Adrenal gland (tissue), 19 donors: ENCODE measurements at places on chromosomes 6 and 20.

- peaks cover 9% of the 10 kb centered on the region for H3K4me1 ChIP-seq
- no peak for DNase-seq
- no peaks in the 10 kb centered on the region for H3K27me3 ChIP-seq
Observed at GRCh38 chr6:104532462-104532861, 327.3 kb downstream of the HACE1 start.

- peaks cover 46% of the 10 kb centered on the region for H3K36me3 ChIP-seq
- no peak overlapping the region for H3K27ac ChIP-seq
- no peaks in the 10 kb centered on the region for H3K27me3 ChIP-seq
- DNase-seq = no peak
- peaks cover 6% of the 10 kb centered on the region for H3K4me1 ChIP-seq
Observed at GRCh38 chr20:19964289-19965265, 52.6 kb upstream of the NAA20 start.

- H3K27me3 ChIP-seq = no peaks in the 10 kb centered on the region
- no peak overlapping the region for H3K27ac ChIP-seq
- DNase-seq = no peak
- H3K4me1 ChIP-seq = no peaks in the 10 kb centered on the region
Observed at GRCh38 chr6:11279284-11279689, 46.8 kb upstream of the NEDD9 start.

DNA sequence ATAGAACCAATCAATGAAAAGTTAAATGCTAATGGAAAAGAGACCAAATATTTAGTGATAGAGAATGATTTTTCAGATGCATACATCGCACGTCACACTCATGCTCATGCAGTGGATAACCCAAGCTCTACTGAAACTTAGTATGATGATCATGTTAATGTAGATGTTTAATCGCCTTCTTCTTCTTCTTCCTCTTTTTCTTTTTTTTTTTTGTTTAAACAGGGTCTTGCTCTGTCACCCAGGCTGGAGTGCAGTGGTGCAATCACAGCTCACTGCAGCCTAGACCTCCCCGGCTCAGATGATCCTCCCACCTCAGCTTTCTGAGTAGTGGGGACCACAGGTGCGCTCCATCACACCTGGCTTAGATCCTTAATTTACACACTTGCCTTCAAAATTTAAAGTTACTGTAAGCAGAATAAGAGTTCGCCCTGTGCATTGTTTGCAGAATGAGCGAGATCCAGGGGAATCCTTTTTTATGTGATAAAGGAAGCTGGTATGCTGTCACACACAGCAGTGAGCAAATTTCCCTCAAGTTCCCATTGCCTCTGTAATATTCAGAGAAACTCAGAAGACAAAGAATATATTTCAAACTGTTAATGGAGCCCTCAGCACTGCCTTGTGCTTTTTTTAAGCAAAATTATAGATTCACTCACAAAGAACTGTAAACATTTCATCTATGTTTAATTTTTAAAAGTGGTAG, 194.2 kb upstream of the SGK1 start:
- no peaks in the 10 kb centered on the region for H3K27me3 ChIP-seq
- no peaks in the 10 kb centered on the region for H3K36me3 ChIP-seq
- H3K4me1 ChIP-seq = peaks cover 10% of the 10 kb centered on the region
- DNase-seq = no peak
- H3K27ac ChIP-seq = no peak overlapping the region

DNA sequence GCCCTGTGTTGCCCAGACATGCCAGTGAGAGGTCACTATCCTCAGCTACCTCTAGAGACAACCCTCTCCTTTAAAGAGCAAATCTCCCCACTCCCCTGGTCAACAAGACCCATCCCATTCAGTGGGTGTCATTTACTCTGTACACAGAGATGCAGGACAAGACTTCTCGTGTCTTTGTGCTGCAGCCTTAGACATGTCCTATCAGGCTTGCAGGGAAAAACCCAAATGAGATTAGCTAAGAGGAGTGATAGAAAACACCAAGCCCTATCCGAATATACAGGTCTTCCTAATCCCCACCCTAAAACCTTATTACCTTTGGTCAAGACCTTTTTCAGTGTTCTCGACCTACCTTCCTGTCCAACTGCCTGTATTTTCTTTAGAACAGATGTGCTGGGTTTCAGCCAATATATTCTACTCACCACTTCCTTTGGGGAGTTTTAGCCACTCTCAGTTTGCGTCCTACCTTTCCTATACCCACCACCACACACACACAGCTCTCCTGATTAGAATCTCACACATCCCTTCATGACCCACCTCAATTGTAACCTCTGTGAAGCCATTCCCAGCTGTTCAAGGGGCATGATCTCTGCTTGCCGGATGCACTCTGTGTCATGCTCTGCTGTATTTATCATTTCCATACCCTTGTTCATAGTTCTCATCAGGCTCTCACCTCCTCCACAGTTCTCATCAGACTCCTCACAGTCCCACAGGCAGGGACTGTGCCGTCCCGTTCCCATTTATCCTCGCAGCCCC, 39.7 kb downstream of the TRAM2 start:
- H3K27ac ChIP-seq = no peak overlapping the region
- peaks cover 6% of the 10 kb centered on the region for H3K4me1 ChIP-seq
- DNase-seq = no peak
